Stimulated activated CD4-positive, alpha-beta T cell treated with anti-CD3 and anti-CD28 coated beads, TNF-alpha, amount 100 ng/mL, for 4 hours (primary cell): ENCODE measurements at places on chromosomes 7 and 10.
A peak's percentile ranks its signal among the peaks of the same experiment; 100 is the strongest.

GRCh38 chr7:108557191-108557590 is 12.3 kb downstream of the THAP5 start:
- DNase-seq, result no peak

DNA sequence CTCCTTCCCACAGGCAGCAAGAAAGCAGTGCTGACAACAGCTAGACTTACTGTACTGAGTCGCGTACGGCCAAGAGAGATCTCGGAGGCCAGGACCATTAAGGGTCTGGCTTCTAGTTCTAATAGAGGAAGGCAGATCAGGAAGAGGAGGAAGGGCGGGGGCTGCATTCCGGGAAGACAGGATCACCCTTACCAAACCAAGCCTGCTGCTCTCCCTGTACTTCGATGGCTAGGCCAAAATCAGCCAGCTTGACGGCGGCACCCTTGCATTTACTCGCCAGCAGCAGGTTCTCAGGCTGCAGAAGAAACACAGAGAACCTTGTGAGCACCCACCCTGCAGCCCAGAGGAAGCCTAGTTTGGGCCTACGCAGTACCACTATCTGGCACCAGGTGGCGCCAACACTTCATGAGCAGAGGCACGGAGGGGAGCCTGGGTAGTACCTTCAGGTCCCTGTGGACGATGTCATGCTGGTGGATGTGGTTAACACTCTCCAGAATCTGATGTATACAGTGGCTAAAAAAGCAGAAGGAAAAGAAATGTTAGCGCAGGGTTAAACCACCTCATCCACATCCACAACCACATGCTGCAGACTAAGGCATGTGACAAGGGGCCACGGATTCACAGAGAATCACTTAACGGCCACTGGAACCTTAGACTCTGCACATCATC is 25.4 kb downstream of the CAMK2G start:
- DNase-seq, result peak; percentile 88

- no peak for DNase-seq
Measured at GRCh38 chr10:64368298-64368697, 847.1 kb downstream of the REEP3 start.

DNA sequence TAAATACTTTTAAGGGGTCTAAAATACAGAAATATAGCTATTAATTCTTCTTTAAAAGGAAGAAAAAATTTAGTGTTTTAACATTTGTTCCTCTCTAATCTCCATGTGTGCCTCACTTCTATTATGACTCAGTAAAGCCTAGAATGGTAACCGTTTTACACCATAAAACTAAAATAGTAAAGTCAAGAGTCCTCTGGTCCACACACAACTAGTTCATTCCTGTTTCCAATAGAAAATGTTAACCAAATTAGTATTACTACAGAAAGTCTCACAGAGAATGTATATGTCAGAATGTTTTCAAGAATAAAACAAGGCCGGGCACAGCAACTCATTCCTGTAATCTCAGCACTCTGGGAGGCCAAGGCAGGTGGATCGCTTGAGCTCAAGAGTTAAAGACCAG is 55.8 kb downstream of the CNOT4 start:
- no peak for DNase-seq

- DNase-seq, result no peak
Measured at GRCh38 chr10:93058139-93058538, 2.5 kb upstream of the CYP26C1 start.
